ENCODE measurements at places on chromosomes 6 and 20.

GRCh38 chr6:169564453-169565240 is 137.2 kb downstream of the WDR27 start:
- DNase-seq: no peak

DNA sequence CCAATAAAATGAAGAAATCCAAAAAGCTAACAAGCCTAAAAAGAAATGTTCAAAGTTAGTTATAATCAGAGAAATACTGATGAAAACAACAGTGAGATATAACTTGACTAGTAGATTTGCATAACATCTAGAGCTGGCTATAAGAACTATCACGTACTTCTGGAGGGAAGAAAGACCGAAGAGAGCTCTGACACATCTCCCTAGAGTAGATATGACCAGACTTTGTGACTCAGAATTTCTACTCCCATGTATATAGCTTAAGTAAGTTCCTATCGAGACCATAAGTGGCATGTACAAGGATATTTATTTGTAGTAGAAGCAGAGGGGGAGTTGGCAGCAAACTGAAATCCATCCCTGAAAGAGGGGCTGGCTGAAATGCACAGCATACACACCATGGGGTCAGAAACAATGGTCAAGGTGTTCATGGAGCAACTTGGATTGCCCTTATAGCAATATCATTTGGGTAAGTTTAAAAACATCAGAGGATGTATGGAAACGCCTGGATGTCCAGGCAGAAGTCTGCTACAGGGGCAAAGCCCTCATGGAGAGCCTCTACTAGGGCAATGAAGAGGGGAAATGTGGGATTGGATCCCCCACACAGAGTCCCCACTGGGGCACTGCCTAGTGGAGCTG is 25.6 kb upstream of the IL17A start:
- peak; percentile 6 for DNase-seq

- no peak for DNase-seq
Observed at GRCh38 chr20:15836634-15837033, 736.6 kb downstream of the KIF16B start.

GRCh38 chr20:43829951-43830690 is 84.5 kb upstream of the TOX2 start:
- DNase-seq: no peak

DNA sequence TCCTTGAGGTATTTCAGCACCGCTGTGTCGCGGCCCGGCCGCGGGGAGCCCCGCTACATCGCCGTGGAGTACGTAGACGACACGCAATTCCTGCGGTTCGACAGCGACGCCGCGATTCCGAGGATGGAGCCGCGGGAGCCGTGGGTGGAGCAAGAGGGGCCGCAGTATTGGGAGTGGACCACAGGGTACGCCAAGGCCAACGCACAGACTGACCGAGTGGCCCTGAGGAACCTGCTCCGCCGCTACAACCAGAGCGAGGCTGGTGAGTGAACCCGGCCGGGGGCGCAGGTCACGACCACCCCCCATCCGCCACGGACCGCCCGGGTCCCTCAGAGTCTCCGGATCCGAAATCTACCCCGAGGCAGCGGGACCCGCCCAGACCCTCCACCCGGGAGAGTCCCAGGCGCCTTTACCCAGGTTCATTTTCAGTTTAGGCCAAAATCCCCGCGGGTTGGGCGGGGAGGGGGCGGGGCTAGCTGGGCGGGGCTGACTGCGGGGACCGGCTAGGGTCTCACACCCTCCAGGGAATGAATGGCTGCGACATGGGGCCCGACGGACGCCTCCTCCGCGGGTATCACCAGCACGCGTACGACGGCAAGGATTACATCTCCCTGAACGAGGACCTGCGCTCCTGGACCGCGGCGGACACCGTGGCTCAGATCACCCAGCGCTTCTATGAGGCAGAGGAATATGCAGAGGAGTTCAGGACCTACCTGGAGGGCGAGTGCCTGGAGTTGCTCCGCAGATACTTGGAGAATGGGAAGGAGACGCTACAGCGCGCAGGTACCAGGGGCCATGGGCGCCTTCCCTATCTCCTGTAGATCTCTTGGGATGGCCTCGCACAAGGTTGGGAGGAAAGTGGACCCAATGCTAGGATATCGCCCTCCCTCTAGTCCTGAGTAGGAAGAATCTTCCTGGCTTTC is 693 bp downstream of the HLA-F start:
- DNase-seq: peak; percentile 47

- no peak for DNase-seq
Observed at GRCh38 chr20:19114410-19114809, 98.0 kb upstream of the SLC24A3 start.

GRCh38 chr6:78607189-78607588 is 260.2 kb upstream of the IRAK1BP1 start:
- DNase-seq: peak; percentile 61

DNA sequence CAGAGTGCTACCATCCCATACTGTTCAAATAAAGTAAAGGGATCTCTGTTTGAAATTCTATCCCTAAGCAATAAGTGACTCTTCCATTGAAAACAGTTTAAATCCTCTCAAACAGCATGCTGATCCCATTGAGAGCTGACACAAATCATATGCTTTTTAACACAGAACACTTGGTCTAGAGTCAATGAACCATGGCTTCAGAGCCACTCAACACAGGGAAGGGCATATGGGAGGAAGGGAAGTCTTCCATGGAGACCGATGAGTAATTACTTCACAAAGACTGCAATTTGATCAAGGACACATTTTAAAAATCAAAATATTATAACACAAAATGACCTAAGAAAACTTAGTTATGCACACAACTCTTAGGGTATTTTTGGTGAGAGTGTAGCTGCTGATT is 1073.0 kb upstream of the MAP3K7 start:
- no peak for DNase-seq

- peak; percentile 46 for DNase-seq
Observed at GRCh38 chr6:1310628-1311399, 1.1 kb upstream of the FOXQ1 start.

DNA sequence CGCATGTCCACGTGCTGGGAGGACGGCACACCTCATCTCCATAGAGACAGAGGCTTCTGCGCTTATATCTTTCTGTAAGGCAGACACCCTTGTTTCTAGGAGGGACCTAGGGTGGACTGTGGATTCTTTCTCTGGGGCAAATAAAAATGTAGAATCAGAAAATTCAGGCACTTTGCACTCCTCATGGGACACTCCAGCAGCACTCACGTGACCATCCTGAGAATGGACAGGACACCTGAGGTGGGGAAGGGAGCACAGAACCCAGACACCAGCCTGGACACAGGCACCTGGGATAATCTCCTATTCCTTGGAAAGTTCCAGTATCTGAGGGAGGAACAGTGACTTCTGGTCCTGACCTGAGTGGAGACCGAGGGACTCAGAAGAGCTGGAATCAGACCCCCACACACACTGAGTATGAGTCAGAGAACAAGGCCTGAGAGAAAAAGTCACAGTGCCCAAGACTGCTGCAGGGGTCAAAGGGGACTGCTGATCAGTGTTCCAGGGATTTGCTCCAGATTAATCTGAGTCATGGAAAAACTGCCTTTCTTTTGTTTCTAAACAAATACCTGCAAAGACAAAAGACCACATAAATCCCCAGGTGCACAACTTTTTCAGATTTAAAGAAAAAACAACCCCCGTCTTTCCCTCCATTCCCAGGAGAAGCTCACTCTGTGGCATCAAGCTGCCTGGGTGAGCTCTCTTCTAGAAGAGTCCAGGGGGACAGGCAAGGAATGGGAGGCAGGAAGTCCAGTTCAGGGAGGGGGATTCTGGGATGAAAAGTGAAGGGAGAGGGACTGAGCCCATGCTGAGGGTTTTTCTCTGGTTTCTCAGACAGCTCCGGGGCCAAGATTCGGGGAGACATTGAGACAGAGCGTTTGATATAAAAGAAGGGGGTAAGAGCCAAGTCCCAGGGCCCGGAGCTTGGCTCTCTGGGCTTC is 35.6 kb upstream of the MICB start:
- DNase-seq: peak; percentile 40

GRCh38 chr6:79048611-79049010 is 29.4 kb downstream of the PHIP start:
- peak; percentile 60 for DNase-seq

- DNase-seq: no peak
Observed at GRCh38 chr6:54003316-54003715, 107.9 kb upstream of the MLIP start.

DNA sequence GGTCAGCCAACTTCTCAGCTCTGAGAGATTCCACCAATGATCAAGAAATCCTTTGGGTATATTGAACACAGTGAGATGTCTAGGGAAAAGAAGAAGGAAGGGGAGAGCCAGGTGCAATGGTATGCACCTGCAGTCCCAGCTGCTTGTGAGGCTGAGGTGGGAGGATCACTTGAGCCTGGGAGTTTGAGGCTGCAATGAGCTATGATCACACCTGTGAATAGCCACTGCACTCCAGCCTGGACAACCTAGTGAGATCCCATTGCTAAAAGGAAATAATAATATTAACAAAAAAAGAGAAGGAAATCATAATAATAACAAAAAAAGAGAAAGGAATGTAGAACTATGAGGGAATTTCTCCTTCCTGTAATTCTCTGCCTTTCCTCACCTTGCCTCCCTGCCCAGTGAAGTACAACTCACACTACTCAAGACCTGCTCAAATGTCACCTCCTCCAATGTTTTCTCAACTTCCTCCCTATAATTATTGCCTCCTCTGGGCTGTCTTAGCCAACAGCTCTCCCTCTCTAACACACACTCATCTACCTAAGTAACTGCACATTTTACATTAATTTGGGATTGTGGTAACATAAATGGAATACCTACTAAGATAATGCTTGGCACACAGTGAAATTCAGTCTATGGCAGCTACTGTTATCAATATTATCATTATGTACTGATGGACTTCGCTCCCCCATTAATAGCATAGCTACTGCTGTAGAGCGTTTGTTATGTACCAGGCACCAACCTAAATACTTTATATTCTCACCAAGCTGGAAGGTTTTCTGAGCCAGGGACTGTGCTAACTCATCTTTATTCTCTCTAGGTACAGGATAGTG is 103.6 kb downstream of the KIF13A start:
- no peak for DNase-seq

DNA sequence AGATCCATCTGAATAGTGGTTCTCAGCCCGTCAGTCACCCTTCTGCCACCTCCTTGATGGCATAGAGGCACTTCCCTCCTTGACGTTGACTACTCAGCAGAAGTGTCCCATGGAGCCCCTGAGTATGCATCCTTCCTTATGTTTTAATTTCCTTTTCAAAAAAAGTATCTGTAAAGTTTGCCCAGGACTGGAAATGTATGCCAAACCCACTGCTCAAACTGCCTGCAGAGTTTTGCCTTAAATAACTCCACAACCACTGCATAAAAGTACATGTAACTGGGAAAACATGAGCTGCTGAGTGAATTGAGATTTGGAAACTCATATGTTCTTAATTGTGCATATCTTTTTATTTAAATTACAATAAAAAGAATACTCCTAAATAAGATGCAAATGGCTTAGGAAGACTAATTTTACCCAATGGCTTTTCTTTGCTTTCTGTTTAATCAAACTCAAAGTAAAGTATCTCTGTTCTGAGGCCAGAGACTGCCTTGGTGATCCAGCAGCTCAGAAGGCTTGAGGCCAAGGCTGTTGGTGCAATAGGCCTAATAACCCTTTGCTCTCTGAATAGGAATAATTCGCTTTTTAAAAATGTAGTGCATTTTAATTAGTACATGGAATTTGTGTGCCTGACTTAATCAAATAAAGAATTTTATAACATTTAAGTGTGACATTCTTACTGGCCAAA is 90.4 kb downstream of the FNDC1 start:
- DNase-seq: peak; percentile 56

DNA sequence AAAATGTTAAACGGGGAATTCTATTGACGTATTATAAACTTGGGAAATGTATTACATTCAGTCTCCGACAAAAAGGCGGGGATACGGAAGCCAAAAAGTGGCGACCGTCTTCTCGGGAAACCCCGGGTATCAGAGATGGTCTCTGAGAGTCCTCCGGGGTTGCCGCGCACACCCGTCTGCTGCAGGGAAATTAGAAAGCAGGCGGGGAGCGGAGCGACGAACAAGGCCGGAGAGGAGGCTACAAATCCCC is 1.5 kb downstream of the SALL4 start:
- peak; percentile 30 for DNase-seq

DNA sequence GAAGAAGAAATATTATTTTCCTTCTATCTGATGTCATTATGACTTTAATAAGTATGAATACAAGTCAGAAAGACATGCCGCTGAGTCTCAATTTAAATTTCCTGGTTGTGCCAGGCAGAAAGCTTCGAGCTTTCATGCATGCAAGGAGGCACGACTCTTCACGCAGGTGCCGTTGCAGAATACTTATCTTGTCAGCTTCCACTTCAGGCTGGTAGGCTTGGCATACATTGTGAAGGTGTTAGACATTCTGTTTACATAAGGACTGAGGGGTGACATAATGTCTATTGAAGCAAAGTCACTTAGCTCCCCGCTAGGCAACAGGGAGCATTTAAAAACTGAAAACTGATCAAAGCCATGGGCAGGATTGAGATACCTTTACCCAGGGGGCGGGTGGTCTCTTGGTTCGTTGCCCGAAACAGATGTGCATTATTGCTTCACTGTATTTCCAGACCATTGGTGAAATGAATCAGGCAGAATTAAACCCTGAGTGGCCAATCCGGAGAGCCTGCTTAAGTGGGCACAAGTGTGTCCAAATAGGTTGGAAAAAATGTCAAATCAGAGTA is 16.4 kb downstream of the BMP6 start:
- no peak for DNase-seq

DNA sequence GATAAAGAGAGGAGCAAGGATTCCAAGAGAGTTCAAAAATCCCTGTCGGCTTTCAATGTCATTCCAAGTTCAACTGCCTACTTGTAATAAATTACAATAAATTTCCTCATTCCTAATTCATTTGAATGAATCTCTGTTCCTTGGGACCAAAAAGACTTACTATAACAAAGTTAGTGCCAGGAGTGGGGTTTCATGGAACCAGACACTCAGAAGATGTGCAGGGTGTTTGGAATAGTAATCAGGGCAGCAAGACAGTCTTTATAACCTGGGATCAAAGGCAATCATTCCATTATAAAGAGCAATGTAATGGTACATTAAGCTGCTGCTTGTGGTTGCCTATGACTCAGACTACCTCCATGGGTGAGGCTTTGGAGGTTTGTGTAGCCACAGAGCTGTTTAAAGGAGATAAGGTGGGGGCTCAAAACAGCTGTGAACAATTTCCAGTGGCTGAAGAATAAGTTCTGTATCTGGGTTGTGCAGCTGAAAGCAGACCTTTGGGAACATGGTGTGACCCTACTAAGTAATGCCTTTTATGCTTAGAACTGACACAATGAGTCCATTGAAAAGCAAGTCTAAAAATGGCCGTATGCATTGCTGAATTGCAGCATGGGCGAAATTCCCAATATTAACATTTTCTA is 159.9 kb downstream of the LINC00237 start:
- DNase-seq: no peak

- DNase-seq: peak; percentile 27
Observed at GRCh38 chr6:168713839-168714238, 272.9 kb downstream of the SMOC2 start.
